Kidney tubule cell (primary cell): ENCODE measurements at places on chromosomes 2 and 18.
A peak's percentile ranks its signal among the peaks of the same experiment; 100 is the strongest.

DNA sequence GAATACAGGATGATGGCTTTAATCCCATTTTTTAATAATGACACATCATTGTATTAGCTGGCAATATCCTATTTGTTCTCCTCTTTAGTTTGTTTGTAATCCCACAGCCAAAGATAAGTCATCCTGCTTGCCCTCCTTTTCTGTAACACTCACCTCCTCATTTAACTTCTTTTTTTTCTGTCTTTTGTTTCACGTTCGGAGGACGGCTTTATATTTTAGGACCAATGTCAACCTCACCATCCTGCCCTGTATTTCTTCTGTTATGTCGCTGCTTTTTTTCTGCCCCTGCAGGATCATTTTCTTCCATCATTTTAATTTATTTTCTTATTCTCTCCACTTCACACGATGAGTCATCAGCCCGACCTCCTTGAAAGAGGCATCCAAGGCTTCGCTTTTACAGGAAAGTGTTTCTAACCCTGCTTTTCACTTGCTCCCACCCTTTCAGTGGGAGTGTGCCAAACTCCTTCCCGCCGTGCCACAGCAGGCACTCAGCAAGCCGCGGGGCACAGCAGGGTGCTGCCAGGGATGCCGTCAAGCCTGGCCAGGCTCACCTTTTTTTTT, 11.4 kb downstream of the RAB31 start:
- DNase-seq, result peak; percentile 81

DNA sequence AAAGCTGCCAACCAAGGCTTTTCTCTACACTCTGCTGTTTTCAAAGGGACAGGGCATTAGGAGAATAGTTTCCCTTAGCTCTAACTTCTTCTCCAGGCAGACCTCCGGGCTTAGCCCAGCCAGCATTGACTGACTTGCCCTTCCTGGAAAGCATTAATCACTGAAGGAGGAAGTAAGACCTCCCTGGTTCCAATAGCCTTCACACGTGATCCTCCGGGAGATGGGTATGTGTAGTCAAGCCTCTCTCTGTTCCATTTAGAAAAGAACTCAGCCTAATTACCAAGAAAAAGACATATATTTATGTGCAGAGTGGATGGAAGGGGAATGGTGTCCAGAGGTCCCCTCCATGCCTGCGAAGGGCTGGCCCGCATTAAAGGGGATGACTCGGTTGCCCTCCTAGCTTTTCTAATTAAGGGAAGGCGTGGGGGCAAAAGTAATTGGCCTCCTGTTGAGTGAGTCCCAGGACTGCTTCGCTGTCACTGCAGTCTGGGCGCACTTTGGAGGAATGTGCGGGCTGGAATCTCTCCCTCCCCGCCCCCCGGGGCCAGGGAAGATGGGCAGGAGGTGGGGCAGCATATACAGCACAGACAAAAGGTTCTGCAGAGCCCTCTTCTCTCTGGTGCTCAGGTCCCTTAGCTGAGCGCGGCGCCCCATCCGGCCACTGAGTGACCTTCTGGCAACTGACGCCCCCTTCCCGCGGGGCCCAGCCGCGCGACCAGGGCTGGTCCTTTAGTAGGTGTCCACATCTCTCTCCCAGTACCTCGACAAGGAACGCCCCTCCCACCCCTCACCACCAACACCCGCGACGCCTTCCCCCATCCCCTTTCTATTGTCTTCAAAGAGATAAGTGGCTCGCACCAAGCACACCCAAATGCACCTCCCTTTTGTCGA, 686.0 kb downstream of the NRXN1 start:
- DNase-seq, result no peak

- no peak for DNase-seq
Observed at GRCh38 chr2:189441709-189442074, 418 bp downstream of the WDR75 start.

DNA sequence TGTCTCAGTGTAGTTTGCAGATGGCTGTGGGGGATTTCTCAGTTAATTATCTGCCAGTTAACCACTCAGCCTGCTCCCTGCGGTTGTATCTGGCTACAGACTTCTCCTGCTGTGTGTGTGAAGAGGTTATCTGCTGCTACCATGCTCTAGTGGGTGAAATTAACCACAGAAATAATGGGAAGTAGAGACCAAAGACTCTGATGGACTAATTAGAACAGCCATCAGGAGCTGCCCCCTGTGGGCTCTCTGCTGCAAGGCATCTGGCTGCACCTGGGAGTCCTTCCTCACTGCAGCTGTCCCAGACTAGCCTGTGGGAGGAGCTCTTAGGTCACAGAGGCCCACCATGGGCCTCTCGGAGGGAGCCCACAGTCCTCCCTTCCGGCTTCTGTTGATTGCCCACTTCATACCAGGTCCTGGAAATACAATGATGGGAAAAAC, 66.6 kb downstream of the CTIF start:
- peak; percentile 76 for DNase-seq

DNA sequence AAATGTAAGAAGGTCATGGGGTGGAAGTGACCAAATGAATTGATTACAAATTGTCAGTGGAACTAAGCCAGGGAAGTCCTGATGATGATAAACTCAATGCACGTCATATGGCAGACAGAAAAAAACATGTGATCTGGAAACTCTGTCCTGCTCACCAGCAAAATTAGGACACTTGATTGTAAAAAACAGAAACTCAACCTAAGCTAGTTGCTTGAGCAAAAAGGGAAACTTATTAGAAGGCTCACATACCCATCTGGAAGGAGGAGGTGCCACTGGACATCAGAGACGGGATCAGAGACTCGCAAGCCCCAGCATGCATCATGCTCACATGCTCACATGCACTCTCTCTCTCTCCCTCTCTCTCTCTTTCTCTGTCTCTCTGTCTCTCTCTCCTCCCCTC, 96.8 kb downstream of the SP3 start:
- DNase-seq, result no peak

- no peak for DNase-seq
Observed at GRCh38 chr2:21155365-21156136, 31.8 kb downstream of the TDRD15 start.

DNA sequence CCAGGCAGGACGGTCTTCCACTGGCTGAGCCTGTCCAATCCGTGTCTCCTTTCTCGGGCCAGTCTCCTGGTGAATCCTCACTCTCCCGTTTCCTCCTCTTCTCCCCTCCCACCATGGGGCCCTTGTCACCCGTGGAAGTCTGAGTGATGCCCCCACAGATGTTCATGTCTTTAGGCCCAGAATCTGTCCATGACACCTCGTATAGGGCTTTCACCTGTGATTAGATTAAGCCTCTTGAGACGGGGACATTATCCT, 193.5 kb downstream of the ZFP36L2 start:
- no peak for DNase-seq
